NCI-H1694 treated with DMSO at 0.1 percent for 48 hours (cell line): ENCODE measurements at places on chromosomes 3 and 15.

DNA sequence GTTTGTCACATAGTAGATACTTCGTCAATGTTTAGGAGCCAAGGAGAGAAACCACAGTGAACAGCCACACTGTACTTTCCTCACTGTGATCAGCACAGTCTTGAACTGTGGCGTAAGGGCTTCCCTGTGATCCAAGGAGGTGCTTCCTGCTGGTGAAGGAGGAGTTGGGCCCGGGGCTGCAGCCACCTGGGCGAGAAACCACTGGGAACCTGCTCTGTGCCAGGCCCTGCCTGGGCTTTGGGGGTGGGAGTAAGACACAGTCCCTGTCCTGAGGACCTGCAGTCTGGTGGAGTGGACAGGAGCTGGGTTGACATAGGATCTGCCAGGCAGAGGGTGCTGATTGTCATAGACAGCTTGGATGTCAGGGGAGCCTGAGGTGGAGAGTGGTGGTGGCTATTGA lies 60.5 kb upstream of the MRPS22 start:
- DNase-seq: no peak

DNA sequence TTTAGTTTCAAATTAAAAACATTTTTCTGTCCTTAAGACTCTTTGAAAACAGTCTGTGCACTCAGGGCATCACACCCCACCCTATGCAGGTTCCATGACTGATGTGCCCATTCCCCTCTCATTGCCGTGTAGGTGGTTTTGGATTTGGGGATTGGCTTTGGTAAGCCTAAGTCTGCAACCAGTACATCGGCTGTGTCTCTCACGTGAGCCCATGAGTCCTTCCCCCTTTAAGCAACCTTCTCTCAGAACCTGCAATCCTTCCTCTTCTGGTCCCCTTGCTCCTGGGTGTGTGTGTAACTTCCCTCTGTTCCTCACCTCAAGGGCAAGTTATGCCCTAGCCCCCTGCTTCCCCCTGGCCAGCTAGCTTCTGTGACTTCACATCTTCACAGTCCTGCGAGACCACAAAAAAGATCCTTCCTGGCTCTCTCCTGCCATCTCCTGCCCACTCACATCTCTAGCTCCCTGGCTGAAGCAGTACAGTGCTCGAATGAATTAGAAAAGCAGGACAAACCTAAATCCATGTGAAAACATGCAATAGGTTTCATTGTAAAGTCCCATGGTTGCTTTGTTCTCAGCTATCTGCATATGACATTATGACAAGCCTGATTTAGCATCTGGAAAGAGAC lies 126.7 kb downstream of the UACA start:
- DNase-seq: no peak

DNA sequence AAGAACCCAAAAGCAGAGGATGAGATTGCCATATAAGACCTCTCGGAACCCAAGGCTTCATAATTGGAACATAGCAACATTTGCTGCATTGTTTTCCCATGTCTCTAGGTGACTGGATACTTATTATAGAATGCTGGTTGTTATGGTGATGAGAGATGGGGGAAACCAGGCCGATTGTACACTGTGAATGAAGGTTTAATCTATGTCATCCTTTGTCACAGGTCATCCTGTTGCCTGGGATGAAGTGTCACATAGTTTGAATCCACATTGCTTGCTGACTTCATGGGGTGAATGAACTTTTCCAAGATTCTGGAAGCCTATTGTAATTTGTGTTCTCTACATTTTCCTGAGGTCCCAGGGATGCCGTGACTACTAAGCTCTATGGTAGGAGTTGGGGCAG lies 41.8 kb downstream of the CLEC3B start:
- no peak for DNase-seq

DNA sequence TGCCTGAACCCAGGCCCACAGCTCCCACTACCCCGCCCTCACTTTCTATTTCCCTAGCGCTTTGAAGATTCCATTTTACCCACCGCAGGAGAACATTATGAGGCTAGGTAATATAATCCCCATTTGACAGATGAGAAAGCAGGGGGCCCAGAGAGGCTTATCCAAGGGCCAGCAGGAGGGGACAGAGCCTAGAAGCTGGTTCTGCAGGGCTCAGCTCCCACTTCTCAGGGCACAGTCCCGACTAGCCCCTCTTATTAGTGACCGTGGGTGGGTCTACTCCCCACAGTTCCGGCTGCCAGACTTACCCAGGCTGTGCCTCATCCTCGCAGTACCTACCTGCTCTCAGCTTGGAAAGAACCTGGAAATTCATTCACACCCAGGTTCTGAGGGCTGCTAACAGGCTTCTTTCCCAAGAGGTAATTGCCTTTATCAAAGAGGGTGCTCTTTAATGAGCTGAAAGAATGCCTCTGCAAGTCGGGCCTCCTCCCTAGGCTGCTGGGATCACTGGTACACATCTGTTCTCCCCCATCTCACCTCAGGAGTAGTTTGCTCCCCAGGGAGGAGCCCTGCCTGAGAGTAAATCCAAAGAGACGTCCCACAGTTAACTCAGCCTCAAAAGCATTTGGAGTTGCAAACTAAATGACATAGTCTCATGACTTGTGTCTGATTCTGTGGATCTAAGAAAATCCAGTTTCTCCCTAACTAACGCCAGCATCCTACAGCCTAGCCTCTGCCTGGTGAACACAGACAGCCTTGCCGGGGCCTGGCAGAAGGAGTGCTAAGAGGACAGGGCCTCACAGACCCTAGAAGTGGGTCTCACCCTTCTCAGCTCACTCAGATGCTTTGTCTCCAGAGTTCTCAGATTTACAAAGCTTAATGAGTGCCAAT lies 125.0 kb downstream of the CHSY1 start:
- no peak for DNase-seq

DNA sequence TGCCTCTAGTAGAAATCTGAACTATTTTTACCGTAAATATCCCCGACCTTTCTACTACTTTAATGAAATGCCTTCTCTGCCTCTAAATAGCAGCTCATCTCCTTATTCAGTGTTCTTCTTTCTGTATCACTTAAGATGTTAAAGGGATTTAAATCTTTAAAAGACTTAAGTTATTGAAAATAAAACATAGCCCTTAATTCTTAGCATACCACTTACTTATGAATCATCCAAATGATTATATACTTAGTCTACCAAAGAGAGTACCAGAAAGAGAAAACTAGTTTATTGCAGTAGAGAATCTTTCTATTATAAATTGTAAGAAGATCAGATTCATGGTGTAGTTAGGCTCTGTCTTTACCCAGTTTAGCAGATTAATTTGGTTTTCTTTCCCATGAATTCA lies 802.0 kb downstream of the TBL1XR1 start:
- DNase-seq: no peak

GRCh38 chr3:120459196-120459595 lies 8.4 kb upstream of the FSTL1 start:
- no peak for DNase-seq

DNA sequence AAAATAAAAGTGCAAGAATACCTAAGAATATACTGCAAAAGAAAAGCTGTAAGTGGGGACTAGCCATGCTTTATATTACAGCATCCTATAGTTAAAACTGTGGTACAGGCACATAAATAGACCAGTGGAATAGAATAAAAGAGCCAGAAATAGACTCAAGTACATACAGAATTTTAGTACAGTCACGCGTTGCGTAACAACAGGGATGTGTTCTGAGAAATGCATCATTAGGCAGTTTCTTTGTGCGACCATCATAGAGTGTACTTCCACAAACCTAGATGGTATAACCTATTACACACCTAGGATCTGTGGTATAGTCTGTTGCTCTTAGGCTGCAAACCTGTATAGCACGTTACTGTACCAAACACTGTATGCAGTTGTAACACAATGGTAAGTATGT lies 61.8 kb downstream of the PCCB start:
- no peak for DNase-seq

- no peak for DNase-seq
Measured at GRCh38 chr3:64462203-64462602, 225.6 kb downstream of the ADAMTS9 start.
